Esophagus mucosa (tissue), 1 donor: ENCODE measurements at places on chromosomes 11 and 22. TPM values are rescaled to one million over a fixed set of nuclear protein-coding genes. Genes with fewer than 3 reads are reported as not detected.

- ATAC-seq = peak; percentile 48
Measured at GRCh38 chr22:45163099-45163450, 650 bp upstream of the NUP50 start.

- ATAC-seq = no peak
Measured at GRCh38 chr22:34783436-34783835, 282.5 kb upstream of the ISX start.

DNA sequence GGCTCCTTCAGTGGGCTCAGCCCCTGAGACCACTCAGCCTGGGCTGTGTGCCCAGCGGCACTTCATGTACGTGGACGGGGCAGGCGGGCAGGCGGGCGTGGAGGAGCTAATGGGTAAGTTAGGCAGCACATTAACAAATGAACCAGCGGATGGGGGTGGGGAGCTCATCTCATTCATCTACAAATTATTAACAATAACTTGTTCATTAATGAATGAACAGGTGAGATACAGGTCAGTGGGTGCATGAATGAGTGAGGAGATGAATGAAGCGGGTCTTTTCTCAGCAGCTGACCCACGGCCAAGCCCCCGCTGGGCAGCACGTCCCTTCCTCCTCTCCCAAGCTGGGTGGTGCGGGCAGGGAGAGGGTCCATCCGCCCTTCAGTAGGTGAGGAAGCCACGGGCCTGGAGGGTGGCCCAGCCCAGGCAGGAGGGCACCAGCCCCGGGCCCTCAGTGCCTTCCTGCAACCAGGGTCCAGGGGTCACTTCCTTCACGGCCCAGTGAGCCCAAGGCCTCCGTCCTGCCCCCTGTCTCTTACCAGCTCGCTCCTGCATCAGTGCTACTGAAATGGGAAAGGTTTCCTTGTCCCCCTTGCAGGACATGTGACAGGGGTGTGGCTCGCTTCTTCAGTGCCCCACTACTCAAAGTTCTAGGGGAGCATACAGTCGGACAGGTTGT, 60.5 kb upstream of the KCNQ1OT1 start:
- no peak for ATAC-seq

DNA sequence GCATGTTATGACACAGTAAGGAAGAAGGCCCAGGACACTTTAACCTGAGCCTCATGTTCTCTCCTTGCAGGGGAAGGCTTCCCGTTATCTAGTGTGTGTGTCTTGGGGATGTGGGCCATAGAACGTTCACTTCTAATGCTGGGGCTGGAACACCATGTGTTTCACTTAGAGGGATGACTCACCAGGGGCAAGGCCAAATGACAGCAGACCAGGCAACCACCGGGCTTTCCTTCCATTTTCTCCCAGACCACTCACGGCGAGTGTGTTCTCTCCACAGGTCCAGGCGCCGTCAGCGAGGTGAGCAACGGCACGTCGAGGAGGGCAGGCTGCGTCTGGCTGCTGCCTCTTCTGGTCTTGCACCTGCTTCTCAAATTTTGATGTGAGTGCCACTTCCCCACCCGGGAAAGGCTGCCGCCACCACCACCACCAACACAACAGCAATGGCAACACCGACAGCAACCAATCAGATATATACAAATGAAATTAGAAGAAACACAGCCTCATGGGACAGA, 964.4 kb downstream of the NTM start:
- no peak for ATAC-seq

- no peak for ATAC-seq
Measured at GRCh38 chr22:48156603-48157355, 1394.3 kb downstream of the TBC1D22A start.

- ATAC-seq = no peak
Measured at GRCh38 chr11:18172666-18173065, at the start of gene MRGPRX4. Gene MRGPRX4 (plus strand): TSS chr11:18172837. CDS start chr11:18173257, 420 bp downstream.

The CD248 gene
- total RNA-seq = 4.0 TPM

The OR2AG2 gene
- 0.04 TPM for total RNA-seq

DNA sequence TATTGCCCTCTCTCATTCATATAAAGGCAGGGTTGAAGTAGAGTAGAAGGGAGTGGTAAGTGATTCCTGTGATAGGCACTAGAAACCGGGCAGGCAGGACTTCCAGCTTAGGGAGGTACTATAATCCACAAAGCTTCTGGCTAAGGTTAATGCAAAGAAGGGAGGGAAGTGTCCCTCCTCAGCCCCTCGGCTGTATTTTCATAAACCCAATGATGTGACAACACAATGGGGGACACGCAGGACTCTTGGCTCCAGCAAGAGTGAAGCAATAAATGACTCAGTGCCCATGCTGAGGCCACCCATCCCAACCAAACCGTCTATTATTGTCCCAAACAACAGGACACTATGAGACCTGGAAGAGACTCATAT, 90.7 kb downstream of the ETS1 start:
- ATAC-seq = peak; percentile 87

GRCh38 chr11:8793114-8793777, 110.7 kb downstream of the RPL27A start:
- no peak for ATAC-seq

DNA sequence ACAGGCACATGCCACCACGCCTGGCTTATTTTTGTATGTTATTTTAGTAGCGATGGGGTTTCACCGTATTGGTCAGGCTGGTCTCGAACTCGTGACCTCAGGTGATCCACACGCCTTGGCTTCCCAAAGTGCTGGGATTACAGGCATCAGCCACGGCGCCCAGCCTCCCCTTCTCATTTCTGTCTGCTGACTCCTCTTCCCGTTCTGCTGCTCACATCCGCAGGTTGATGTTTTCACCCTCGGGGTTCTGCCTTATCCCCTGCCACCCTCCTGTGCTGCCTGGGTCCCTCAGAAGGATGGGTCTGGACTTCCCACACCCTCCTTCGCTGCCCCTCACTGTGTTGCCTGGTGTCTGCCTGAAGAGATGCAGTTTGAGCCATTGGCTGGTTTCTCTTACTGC, 19.2 kb upstream of the VSIG10L2 start:
- no peak for ATAC-seq

GRCh38 chr22:40727070-40727963, 48.0 kb downstream of the MCHR1 start:
- ATAC-seq = peak; percentile 22

GRCh38 chr22:24521791-24522245, 26.7 kb downstream of the UPB1 start:
- ATAC-seq = peak; percentile 89

The EWSR1 gene
- 127 TPM for total RNA-seq

The POU2AF3 gene
- 3.8 TPM for total RNA-seq

The EFCAB6 gene
- 1.6 TPM for total RNA-seq

DNA sequence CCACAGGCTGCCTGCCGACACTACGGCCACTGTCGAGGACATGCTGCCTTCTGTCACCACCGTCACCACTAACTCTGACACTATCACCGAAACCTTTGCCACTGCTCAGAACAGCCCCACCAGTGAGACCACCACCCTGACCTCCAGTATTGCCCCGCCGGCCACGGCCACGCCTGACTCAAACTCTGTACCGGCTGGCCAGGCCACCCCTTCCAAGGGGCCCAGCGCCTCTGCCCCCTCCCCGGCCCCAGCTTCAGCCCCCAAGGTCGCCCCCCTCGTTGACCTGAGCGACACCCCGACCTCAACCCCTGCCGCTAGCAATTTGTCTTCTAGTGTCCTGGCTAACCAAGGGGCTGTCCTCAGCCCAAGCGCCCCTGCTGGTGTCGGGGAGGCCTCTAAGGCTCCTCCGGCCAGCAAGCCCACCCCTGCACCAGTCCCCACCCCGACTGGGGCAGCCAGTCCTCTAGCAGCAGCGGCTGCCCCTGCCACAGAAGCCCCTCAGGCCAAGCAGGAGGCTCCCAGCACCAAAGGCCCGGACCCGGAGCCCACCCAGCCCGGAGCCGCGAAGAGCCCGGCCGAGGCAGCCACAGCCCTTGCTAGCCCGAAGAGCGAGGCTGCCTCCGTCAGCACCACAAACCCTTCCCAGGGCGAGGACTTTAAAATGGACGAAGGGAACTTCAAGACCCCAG, 41.3 kb upstream of the TTC12 start:
- ATAC-seq = no peak

DNA sequence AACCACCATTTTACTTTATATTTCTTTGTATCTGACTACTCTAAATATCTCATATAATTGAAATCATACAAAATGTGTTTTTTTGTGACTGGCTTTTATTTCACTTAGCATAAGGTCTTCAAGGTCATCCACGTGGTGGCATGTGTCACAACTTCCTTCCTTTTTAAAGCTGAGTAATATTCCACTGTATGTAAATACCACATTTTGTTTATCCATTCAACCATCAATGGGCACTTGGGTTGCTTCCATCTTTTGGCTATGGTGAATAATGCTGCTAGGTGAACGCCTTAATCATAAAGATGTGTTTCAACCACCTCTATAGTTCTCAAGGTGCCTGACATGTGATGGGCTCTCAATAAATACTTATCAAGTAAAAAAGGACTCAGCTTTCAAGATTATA, 15.5 kb downstream of the RAB30 start:
- no peak for ATAC-seq

- no peak for ATAC-seq
Measured at GRCh38 chr11:74673693-74674360, 57.4 kb downstream of the CHRDL2 start.

DNA sequence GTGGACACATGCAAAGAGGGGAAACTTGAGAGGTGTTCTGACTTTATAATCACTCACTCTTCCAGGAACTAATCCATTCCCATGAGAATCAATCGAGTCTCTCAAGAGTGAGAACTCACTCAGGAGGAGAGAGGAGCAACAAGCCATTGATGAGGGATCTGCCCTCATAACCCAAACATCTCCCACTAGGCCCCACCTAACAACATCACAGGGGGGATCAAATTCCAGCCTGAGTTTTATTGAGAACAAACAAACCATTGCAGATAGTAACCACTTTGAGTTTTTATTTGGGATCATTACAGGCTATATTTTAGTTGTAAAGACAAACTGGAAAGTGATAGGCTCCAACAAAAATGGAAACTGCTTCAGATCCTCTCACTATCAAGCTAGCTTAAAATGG, 328.8 kb upstream of the CTSC start:
- ATAC-seq = no peak

GRCh38 chr11:106070606-106071005, 6.5 kb downstream of the KBTBD3 start:
- ATAC-seq = no peak

- ATAC-seq = peak; percentile 59
Measured at GRCh38 chr22:23856721-23857605, 712 bp upstream of the SLC2A11 start.

DNA sequence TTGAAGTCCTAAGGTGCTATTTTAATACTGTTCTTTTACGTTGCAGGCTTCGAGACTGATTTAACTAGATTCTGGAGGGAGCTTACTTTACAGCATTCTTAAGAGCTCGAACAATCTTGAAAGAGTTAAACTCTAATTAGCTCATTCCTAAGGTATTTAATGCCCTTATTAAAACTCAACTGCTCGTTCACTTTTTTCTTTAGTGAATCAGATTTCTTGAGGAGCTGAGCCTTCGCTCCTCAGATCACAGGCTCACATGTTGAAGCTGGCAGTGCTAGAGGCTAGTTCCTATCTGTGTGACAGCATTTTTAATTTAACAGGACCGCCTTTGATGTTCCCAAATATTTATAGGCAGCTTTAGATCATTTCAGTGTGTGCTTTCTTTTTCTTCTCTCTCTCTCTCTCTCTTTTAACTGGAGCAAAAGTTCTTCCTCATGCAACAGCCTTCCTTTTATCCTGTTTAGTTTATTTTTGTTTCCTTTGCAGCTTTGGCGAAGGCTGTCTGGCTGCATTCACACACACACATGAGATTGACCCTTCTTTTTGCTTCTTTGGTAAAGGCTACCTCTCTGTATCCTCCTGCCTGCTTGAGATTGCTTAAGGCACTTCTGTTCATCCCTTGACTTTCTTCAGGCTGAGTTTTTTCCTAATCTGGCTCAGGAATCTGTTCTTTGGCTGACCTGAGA, 21.0 kb downstream of the ZNRF3 start:
- peak; percentile 56 for ATAC-seq

The PRODH gene
- 4.5 TPM for total RNA-seq

GRCh38 chr11:77054084-77054483, 12.7 kb upstream of the CAPN5 start:
- no peak for ATAC-seq

The MGAT3 gene
- total RNA-seq = 0.44 TPM
